ENCODE measurements at places on chromosomes 1 and 21.

DNA sequence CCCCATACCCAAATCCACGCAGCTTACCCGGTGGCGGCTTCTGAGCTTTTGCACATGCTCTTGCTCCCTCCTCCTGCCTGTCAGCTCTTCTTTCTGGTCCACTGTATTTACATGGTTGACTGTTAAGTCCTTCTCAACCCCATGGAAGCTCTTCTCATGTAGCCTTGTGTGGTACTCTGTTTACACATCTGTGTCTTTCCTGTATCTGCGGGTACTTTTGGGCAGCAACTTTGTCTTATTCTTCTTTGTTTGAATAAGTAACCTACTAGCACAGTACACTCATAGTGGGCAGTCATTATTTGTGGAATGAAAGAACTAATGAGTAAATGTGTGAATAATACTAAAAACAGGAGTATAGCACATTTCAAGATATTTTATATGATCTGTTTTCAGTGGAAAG lies 88.5 kb upstream of the GPR88 start:
- no peak for DNase-seq

GRCh38 chr1:87017998-87018672 lies 103.7 kb downstream of the HS2ST1 start:
- no peak for DNase-seq

- no peak for DNase-seq
These were observed 125.1 kb downstream of the MRPS6 start for GRCh38 chr21:34198231-34199120.

DNA sequence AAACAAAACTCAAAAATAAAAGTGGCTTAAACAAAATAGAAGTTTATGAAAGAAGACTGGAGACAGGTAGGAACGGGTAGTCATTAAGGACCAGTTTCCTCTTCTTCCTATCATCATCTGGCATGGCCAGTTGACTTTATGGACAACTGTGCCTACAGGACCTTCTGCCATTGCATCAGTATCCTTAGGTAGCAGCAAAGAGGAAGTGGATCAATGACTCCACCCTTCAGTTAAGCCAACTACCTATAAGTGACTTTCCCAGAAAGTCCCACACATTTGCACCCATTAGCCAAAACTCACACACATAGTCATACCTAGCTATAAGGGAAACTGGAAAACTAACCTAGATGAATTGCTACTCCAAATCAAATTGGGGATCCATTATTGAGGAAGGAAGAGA lies 51.7 kb downstream of the RASAL2 start:
- DNase-seq, result no peak

DNA sequence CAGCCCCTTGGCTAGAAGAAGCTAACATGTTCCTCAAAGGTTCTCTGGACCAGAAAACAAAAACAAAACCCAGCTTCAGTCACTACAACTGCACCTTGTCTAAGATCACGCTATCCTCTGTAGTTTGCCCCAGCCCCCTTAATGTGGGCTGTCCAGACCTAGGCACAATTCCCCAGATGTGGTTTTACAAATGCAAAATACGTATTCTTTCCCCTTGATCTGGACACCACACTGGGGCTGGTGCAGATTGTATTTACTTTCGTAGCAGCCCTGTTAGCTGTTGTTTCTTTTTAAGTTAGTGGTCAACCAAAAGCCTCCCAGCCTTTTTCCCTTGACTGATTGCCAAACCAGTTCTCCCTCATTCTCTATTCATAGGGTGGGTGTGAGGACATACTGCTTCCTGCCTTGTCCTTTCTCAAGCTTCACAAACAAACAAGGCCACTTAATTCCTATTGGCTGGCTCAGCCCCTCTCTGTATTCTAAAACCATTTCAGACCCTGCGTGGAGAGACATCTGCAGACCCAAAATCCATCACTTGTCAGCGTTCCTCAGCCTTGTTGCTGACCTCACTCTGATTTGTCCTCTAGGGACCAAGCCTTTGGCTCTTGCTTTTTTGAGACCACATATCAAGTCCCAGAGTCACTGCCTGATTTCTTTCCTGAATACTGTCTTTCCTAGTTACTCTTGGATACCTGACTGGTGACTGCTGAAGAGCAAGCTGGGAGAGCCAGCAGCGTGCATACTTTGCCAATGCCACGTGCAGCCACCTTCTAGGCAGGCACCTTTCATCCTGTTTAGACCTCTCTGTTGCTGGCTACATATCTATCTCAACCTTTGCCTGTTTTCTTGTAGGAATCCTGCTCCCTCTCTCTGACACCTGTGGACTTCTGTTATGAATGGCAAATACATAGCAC lies 96.4 kb upstream of the RAB3GAP2 start:
- DNase-seq, result no peak

- DNase-seq, result no peak
These were observed 11.5 kb downstream of the RORC start for GRCh38 chr1:151819976-151820623.

GRCh38 chr1:44094047-44094446 lies 24.6 kb upstream of the KLF17 start:
- DNase-seq, result no peak

- DNase-seq, result no peak
These were observed 798.1 kb downstream of the ADGRL2 start for GRCh38 chr1:82598812-82599211.
